ENCODE measurements at places on chromosomes 16 and 17.
A peak's percentile ranks its signal among the peaks of the same experiment; 100 is the strongest.

GRCh38 chr16:88317613-88317965 lies 65.2 kb upstream of the ZNF469 start:
- no peak for DNase-seq

GRCh38 chr17:41800601-41801373 lies 11.0 kb downstream of the P3H4 start:
- no peak for DNase-seq

- no peak for DNase-seq
Measured at GRCh38 chr17:67759355-67760171, 41.8 kb downstream of the NOL11 start.

GRCh38 chr17:18920911-18921441 lies 31.0 kb upstream of the SLC5A10 start:
- no peak for DNase-seq

- no peak for DNase-seq
Measured at GRCh38 chr17:6608321-6608720, 32.2 kb downstream of the KIAA0753 start.

GRCh38 chr16:2092256-2092620 lies 43.5 kb downstream of the PKD1 start:
- no peak for DNase-seq

DNA sequence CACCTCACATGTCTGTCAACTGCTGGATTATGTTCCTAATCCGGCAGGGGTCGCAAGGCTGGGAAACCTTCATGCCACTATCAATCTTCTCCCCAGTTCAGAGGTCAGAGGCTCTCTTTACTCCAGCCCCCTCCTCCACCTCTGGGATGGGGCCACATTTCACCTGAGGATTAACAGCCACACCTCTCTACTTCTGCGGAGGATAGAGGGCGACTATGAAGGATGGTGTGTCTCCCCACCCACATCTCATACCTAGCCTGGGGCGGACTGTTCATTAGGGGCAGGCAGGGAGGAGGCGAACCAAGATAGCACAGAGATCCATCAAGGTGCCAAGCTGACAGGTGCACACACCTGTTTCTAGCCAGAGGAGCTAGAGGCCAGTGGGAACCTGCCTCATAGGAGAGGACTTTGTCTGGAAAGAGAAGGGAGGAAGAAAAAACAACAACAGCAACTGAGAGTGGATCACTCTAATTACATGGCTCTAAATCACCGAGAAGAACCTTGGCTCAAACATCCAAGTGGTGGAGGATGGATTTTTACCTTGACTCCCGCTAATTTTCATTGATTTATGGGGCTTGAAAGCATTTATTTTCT lies 41.9 kb upstream of the SKAP1 start:
- DNase-seq: no peak

DNA sequence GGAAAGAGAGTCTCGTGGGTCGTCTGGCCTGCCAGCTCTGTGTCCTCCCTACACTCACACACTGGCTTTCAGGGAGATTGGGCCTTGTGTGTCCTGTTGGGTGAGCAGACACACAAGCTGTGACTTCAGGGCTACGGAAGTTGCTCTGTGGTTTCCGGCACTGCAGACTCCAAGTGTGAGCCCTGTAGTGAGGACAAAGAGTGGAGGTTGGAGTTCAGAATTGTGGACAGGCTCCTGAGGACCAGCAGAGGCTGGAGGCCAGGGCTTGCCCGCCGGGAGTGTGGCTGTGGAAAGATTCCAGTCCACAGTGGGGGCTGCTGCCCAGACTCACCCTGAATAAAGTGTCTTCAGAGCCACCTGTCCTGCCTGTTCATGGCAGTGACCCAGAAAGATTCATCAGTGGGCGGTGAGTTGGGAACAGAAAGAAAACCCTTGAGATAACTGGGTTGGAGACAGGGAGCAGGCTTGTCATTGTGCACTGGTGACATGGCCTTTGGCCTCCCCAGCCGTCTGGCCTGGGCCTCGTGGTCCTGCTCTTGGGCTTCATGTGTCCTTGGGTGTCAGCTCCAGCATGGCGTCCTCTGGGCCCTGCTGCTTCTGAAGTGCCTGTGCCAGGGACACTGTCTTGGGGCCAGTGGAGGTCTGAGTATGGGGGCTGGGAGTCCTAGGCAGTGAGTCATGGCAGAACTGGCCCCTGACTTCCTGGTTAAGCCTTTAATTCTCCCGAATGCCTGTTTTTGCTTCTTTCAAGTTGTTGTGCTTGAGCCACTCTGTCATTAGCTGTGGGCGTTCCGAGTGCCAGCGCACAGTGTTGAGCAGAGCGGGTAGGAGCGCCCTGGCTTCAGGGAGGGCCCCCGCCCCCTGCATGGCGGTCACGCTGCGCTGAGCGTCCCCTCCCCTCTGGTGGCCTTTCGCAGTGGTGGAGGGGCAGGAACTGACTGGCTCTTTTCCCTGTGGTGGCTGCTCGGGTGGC lies 19.9 kb upstream of the ZNF750 start:
- no peak for DNase-seq

GRCh38 chr16:68434624-68435210 lies 13.6 kb downstream of the SMPD3 start:
- DNase-seq: no peak

DNA sequence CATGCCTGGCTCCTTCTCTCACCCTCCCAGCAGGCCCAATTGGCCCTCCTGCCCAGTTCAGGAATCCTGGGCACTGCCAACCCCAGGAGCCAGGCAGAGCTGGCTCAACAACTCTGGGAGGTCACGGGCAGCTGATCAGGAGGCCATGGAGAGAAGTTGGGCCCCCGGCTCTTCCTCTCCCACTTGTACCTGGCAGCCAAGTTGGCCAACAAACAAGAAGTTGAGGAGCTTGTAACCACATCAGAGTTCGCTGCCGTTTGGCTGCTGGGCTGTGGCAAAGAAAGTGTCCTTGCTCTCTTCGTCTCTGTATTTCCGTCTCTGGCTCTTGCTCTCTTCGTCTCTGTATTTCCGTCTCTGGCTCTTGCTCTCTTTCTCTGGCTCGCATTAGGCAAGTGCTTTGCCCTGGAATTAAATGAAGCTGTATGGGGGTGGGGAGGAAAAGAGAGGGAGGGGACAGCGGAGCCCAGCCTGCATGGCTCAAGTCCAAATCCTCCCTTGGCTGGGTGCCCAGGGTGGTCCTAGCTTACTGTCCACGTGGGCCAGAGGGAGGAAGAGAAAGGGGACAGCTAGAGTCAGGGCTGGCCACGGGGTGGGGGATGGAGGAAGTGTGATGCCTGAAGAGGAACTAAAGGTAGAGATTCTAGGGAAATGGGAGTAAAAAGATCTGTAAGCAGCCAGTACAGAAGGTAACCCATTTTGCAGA lies 7.8 kb upstream of the TMEM132E start:
- DNase-seq: no peak

- DNase-seq: no peak
Measured at GRCh38 chr17:14214271-14214670, 22.4 kb downstream of the CDRT15 start.

GRCh38 chr17:75075597-75076336 lies 12.0 kb upstream of the SLC16A5 start:
- DNase-seq: no peak

GRCh38 chr17:8701754-8702153 lies 42.9 kb downstream of the CCDC42 start:
- no peak for DNase-seq

DNA sequence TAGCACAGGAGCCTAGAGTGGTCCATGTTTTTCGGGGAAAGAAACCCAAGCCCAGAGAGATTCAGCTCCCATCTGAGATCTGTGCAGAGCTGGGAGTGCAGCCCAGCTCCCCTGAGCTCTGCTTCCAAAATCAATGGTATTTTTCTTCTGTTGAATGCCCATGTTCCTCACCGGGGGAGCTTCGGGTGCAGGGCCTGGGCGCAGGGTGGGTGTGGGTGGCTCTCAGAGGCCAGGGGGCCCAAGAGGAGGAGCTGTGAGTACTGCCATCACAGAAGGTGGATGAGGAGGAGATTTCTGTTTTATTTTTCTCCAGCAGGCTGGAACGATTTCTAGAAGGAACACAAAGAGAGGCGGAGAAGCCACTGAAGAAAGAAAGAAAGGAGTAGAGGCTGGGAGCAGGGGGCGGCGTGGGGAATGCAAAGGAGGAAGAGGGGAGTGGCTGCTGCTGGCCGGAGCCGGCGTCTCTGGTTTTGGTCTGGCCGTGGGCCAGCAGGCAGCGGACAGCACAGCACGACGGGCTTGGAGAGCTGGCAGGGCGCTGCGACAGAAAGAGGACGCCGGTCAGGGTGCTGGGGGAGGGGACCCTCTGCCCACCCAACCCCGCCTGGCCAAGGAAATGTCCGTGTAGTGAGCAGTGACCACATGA lies 76.2 kb upstream of the KSR1 start:
- peak; percentile 40 for DNase-seq

GRCh38 chr17:42111871-42112551 lies 503 bp downstream of the DHX58 start:
- DNase-seq: peak; percentile 72

DNA sequence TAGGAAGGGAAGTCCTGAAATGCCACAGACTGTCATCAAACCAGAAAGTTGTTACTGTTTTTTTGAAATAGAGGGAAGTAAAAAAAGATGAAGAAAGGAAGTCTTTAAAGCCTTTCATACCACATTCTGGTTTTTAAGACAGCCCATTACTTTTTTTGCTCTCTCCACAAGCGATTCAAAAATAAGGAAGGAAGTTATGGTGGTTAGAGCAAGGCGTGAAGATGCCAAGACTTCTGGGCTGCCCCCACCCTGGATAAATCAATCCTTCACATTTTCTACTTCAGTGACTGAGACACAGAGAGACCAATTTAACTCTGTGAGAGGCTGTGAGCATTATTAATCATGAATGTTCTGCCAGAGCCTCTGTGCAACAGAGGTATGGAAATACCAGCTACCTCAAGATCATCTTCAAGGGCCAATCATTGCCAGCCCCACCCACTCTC lies 82.3 kb upstream of the BCAR1 start:
- no peak for DNase-seq

GRCh38 chr17:49703557-49704277 lies 4.0 kb downstream of the SLC35B1 start:
- no peak for DNase-seq

DNA sequence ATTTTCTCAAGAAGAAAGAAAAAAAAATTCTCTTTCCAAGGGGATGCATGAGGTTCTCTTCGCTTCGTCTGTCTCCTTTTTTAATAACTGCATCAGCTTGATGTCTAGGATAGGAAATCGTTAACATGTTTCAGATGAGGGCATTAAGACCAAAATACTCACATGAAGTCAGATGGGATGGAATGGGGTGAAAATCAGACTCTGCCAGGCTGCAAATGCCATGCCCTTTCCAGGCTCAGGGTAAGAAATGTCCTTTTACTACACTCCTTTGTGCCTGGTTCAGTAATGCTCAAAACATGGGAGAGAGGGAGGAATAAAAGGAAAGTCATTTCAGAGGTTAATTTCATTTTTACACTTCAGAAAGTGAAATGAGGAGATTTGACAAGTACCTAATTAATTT lies 21.7 kb upstream of the ERCC4 start:
- no peak for DNase-seq
